ENCODE measurements at places on chromosomes 3 and 15. TPM values are rescaled to one million over a fixed set of nuclear protein-coding genes. Genes with fewer than 3 reads are reported as not detected.
A peak's percentile ranks its signal among the peaks of the same experiment; 100 is the strongest.

ASB7 gene
- 10.7 TPM for total RNA-seq

CCR2 gene
- 2.2 TPM for total RNA-seq

PLEKHO2 gene
- 33.3 TPM for total RNA-seq

NLGN1 gene
- 12.3 TPM for total RNA-seq

ST3GAL6 gene
- 16.1 TPM for total RNA-seq

DNA sequence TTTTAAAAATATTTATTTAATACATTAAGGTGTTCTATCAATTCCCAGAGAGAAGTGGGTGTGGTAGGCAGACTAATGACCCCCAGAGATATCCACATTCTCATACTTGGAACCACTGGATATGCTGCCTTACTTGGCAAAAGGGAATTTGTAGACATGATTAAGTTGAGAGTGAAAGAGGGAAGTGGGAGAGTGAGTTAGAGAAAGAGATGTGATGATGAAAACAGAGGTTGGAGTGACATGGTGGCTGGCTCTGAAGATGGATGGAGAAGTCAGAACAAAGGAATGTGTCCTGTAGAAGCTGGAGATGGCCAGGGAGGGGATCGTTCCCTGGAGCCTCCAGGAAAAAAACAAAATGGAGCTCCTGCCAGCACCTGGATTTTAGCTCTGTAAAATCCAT is 32.0 kb downstream of the TNFAIP8L3 start:
- no peak for DNase-seq
- H3K4me1 ChIP-seq = no peaks in the 10 kb centered on the region
- no peaks in the 10 kb centered on the region for H3K36me3 ChIP-seq
- no peak overlapping the region for H3K27ac ChIP-seq

- H3K4me1 ChIP-seq = no peaks in the 10 kb centered on the region
- DNase-seq = peak; percentile 46
- H3K27me3 ChIP-seq = no peaks in the 10 kb centered on the region
- H3K36me3 ChIP-seq = no peaks in the 10 kb centered on the region
- no peak overlapping the region for H3K4me3 ChIP-seq
Observed at GRCh38 chr3:126129398-126129891, 45.5 kb upstream of the SLC41A3 start.

GRCh38 chr3:141332416-141332815 is 35.9 kb upstream of the ZBTB38 start:
- H3K4me3 ChIP-seq = no peak overlapping the region
- no peak for DNase-seq
- no peaks in the 10 kb centered on the region for H3K4me1 ChIP-seq
- no peaks in the 10 kb centered on the region for H3K36me3 ChIP-seq
- peak overlapping the region; percentile 70 for H3K27ac ChIP-seq
- H3K27me3 ChIP-seq = no peaks in the 10 kb centered on the region

GRCh38 chr15:46858150-46858549 is 859.2 kb upstream of the SEMA6D start:
- H3K4me3 ChIP-seq = no peak overlapping the region
- no peaks in the 10 kb centered on the region for H3K4me1 ChIP-seq
- no peak for DNase-seq
- no peaks in the 10 kb centered on the region for H3K36me3 ChIP-seq
- H3K27ac ChIP-seq = no peak overlapping the region

- no peaks in the 10 kb centered on the region for H3K27me3 ChIP-seq
- peak overlapping the region; percentile 49 for H3K27ac ChIP-seq
- H3K36me3 ChIP-seq = no peaks in the 10 kb centered on the region
- no peak overlapping the region for H3K4me3 ChIP-seq
- no peak for DNase-seq
- H3K4me1 ChIP-seq = no peaks in the 10 kb centered on the region
Observed at GRCh38 chr3:58198804-58199203, 12.0 kb downstream of the DNASE1L3 start.

DNA sequence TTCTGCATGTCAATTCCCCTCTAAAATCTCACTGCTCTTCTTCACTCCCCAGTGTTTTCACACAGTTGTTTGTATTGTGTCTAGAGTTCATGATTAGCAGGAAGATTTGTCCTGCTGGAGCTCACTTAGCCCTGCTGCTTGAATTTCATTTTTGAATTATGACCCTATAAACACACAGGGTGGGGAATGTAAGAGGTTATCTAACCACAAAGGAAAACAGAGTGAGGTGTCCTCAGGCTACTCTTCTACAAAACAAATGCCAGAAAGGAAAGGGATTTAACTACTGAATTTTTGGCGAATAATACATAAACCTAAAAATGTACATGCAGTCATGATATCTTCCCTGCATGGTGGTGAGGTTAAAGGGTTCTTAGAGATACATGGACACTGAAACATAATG is 215.1 kb upstream of the CNTN4 start:
- no peaks in the 10 kb centered on the region for H3K27me3 ChIP-seq
- H3K27ac ChIP-seq = no peak overlapping the region
- DNase-seq = no peak

- peak within 1 kb of the TSS; percentile 69 for H3K4me3 ChIP-seq
- H3K4me1 ChIP-seq = no peaks in the 10 kb centered on the region
- no peaks in the 10 kb centered on the region for H3K27me3 ChIP-seq
- H3K36me3 ChIP-seq = no peaks in the 10 kb centered on the region
Observed at GRCh38 chr3:190120269-190121060, at the start of gene P3H2. Gene P3H2, minus strand, starts transcription at chr3:190120897. Its CDS starts 166 bp downstream, at chr3:190120731.
